Activated naive CD4-positive, alpha-beta T cell treated with anti-CD3 and anti-CD28 coated beads, Interleukin-2, amount 50 U/mL, for 72 hours (primary cell): ENCODE measurements at places on chromosomes 6 and 20.
A peak's percentile ranks its signal among the peaks of the same experiment; 100 is the strongest.

DNA sequence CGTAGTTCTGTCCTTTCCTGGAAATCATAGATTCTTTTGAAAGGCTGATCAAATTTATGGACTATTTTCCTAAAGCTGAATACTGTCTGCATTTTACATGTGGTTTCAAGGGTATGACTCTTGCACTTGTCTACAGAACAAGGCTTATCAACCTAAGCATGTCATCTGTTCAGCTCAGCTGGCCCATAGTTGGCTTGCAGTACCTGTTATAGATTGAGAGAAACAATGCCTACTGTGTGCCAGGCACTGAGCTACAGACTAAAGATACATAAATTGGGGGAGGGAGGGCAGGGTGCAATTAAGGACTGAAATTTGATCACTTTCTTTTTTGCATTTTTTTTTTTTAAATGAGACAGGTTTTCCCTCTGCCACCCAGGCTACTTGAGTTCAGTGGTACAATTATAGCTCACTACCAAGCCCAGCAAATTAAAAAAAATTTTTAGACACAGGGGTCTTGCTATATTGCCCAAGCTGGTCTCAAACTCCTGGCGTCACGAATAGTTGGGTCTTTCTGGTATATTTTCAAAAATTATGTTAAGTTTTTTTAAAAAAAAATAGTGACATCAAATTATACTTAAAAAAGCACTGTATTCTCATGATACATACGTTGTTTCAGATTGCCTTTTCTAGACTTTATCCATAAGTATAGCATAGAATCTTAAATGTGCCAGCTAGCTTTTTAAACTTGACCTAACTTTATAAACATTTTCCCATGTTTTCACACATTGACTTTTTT is 52.2 kb downstream of the RREB1 start:
- no peak for DNase-seq

DNA sequence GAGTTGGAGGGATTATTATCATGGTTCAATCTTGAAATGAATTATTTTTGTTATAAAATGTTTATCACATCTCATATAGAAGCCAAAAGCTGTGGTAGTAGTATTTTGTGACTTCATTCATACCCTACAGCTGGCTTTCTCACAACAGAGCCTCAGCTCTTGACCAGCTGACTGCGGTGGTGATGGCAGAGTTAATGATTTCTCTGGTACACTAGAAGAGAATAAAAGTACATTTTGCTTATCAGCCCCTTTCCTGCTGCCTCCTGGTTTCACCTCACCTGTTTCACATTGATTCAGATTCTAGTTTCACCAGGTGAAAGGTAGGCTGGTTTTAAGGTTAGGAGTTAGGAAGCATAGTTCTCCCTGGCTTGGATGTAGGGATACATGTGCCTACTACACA is 55.7 kb downstream of the AFG1L start:
- no peak for DNase-seq

DNA sequence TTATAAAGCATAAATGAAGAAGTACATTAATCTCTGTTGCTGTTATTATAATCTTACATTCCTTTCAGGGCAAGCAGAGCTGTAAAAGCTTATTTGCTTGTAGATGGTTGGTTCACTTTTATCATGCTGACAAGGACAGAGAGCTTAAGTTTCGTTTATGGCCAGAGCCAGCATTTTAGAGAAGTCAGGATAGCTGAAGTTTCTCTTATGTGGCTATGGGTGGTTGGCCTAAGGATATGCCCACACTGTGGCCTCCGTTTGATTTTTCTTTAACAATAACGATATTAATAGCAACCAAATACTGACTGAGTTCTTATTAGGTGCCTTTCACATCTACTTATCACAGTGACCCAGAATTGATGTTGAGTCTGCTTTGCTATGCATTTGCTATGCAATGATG is 78.5 kb downstream of the FARS2 start:
- DNase-seq = no peak

DNA sequence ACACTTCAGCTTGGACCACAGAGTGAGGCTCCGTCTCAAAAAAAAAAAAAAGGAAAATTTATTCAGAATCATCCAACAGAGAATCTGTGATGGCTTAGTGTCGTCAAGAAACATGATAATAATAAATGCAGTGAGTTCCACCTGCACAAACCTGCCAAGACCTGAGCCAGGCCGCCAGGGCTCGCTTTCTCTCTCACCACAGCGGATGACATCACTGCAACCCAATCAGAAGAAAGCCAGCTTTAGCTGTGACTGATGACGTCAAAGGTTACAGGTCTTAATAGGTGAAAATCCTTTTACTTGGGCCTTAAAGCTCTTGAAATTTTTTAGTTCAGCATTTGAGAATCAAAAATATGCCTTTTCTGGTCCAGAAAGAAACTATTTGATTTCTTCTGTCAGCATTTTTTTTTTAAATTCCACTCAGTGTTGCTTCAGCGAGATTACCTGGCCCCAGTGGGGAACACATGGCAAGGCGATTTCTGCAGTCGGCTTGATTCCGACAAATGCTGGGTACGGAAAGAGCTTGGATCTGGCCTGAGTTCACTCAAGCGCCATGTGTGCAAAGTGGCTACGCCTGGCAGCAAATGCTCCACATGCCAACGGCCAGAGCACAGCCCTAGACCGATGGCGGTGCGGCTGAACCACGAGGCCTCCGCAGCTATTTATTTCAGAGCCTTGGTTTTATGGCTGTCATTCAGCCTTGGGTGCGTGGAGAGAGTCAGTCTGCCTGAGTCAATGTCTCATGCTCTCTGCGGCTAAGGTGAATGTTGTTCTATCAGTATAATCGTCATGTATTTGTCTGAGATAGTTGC is 105.7 kb upstream of the QKI start:
- DNase-seq = no peak

DNA sequence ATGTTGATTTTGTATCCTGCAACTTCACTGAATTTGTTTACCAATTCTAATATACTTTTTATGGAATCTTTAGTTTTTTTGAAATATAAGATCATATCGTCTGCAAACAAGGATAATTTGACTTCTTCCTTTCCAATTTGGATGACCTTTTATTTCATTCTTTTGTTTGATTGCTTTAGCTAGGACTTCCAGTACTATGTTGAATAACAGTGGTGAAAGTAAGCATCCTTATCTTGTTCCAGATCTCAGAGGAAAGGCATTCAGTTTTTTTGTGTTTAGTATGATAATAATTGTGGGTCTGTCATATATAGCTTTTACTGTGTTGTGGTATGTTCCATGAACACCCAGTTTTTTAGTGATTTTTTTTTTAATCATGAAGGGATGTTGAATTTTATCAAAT is 75.7 kb downstream of the GCLC start:
- no peak for DNase-seq

DNA sequence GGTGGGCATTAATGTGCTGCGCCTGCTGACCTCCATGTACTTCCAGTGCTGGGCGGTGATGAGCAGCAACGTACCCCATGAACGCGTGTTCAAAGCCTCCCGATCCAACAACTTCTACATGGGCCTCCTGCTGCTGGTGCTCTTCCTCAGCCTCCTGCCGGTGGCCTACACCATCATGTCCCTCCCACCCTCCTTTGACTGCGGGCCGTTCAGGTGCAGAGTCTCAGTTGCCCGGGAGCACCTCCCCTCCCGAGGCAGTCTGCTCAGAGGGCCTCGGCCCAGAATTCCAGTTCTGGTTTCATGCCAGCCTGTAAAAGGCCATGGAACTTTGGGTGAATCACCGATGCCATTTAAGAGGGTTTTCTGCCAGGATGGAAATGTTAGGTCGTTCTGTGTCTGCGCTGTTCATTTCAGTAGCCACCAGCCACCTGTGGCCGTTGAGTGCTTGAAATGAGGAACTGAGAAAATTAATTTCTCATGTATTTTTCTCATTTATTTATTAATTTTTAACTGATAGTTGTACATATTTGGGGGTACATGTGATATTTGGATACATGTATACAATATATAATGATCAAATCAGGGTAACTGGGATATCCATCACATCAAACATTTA is 35.2 kb upstream of the NOP56 start:
- DNase-seq = no peak

DNA sequence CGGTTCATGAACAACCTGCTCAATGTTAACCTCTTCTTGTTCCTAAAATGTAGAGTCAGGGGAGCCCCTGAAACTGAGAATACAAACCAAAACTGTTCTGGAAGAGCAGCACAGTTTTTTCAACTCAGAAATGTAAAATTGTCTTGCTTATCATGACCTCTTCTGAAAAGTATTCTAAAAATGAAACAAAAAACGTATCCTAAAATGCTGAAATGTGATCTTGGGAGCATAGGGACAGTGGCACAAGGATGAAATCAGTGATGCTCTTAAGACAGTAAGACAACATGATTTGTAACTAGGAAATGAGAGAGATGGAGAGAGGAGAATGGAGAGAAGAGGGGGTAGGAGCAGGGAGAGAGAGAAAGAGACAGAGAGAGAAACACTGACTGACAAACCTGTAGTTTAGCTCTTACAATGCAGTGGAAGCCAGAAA is 27.5 kb downstream of the NCOA7 start:
- DNase-seq = no peak

- no peak for DNase-seq
These were observed 182.5 kb downstream of the EDN1 start for GRCh38 chr6:12472601-12473038.

DNA sequence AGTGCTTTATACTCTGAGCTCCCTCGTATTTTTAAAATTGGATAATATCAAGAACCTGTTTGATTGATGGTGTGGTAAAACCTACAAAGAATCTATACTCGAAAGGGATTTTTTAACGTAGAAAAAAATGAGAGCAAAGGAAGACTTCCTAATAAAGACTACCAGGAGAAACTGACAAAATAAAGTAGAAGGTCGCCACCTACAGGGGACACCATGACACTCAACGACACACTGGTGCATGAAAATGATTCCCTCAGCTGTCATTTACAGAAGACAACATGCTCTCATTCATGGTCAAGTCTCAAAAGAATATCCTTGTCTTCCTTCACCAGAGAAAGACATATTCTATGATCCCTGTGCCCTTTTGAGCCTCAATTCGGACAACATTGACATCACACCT is 10.1 kb upstream of the NHSL1 start:
- DNase-seq = peak; percentile 19

DNA sequence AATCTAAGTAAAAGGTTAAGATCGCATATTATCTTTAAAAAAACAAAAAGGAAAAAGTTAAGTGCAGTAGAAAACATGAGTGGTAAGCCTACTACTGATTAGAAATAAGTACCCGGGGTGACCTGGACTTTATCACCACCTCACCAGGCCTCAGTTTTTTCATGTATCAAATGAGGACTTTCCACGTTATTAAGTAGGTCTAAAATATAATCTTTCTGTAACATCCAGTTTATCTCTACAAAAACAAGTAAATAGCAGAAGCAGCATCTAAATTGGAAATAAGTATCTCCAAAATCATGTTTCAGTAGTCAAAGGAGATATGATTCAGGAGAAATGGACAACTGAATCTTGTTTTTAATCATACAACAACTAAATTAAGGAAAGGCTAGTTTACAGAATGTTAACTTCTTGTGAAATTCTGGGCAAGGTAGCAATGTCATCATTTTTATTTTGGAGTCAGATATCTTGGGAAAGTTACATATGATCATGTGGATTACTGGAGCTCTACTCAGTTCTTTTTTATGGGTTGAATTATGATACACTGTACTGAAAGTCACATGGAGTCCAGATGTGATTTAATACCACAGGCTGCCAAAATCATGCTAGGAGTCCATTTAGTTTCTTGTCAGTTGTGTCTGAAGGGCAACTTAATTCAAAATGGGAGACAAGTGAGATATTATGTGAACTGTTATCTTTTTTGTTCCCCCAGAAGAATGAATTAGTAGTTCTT is 114.7 kb upstream of the PRL start:
- no peak for DNase-seq

DNA sequence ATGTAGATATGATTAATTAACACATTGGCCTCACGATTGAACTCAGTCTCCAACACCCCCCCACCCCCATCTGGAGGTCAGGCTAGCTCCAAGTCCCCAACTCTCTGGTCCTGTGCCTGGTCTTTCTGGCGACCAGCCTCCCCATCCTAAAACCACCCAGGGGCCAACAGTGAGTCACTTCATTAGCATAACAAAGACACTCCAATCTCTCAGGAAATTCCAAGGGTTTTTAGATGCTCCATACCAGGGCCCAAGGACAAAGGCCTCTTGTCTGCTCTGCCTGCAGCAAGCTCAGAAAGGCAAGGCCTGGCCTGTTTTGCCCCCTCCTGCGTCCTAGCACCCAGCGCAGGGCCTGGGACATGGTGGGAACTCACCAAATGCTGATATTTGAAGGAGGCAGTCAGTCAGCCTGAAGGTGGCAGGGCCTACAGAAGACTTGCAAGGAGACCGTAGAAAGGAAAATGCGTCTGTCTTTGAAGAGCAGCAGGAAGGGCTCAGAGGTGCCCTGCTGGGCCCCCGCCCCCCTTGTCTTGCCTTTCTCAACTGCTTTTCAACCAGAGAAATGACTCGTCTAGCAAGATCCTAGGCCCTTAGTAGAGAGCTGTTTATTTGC is 184.7 kb downstream of the CDH4 start:
- DNase-seq = no peak

DNA sequence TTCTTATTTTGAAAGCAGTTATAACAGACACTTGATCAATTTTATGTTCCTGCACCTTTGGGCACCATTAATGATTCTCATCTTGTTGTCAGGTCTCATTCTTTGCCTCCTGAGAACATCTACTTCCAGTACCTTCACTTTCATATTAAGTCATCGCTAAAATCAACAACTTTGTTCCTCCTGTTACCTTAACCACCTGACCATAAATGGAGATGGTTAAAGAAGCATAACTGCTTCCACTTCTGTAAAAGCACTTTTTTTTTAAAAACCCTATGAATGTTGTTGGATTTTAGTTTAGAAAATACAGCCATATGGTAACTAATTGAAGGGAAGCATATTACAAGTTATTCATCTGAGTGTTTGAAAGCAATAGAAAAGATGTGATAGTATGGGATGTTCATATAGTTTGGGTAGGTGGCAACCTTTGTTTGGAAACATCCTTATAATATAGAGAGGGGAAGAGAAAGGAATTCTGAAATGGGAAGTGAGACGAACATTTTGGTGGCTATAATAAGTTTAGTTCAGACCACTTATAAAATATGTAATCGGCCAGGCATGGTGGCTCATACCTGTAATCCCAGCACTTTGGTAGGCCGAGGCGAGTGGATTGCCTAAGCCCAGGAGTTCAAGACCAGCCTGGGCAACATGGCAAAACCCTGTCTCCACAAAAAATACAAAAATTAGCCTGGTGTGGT is 53.9 kb downstream of the AFG1L start:
- DNase-seq = no peak
